ENCODE measurements at places on chromosomes 5 and 9. TPM values are rescaled to one million over a fixed set of nuclear protein-coding genes. Genes with fewer than 3 reads are reported as not detected.

Gene FBN2
- 1.6 TPM for total RNA-seq

Gene SPATA31A3
- total RNA-seq = not detected

Gene PCSK1
- total RNA-seq = 0.41 TPM

GRCh38 chr9:88044200-88044599 is 69.9 kb upstream of the CDK20 start:
- no peak for DNase-seq

DNA sequence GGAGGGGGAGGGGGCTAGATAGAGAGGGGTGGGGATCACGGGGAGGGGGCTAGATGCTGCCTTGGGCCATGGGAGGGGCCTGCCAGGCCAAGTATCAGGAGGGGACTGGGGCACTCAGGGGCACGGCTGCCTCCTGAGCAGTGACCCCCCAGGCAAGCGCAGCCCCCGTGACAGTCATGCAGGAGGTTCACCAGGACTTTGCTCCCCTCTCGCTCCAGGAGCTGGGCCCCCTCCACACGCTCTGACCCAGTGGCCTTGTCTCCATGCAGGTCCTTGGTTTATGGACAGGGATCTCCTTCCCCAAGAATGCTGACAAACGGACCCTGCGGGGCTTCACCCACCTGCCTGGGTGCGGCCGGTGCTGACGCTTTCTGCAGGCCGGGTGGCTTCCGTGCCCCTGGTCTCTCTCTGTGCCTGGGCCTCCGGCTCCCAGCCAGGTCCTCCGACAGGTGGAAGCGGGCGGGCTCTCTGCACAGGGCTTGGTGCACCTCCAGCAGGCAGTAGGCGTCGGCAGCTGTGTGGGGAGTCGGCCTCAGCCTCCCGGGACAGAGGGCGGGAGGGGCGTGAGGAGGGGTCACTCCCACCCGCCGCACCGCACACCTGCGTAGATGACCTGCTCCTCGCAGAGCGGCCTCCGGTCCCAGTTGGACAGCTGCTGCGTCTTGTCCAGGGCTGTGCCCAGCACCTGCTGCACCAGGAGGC is 46.8 kb upstream of the NRARP start:
- no peak for DNase-seq

GRCh38 chr9:106921341-106921899 is 58.5 kb downstream of the ZNF462 start:
- peak; percentile 46 for DNase-seq

- no peak for DNase-seq
Observed at GRCh38 chr9:19385786-19386501, 5.9 kb upstream of the RPS6 start.

- DNase-seq = no peak
Observed at GRCh38 chr5:139651043-139651834, 3.1 kb downstream of the CXXC5 start.

DNA sequence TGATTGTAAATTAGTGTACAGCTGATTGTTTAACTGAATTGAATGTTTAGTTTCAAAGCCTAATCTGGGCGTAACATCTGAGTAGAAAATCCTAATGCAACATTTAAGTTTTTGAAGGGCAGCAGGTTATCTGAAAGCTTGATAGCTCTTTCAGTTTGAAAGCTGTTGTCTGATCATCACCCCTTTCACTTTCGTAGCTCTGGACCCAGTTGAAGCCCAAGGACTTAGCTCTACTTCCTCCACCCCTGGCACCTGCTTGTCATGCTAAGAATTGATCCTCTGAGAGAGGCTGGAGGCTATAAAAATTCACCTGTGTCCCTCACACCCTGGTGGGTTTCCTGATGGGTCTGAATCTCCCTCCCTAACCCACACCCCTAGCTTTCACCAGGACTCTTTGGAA is 86.0 kb downstream of the ZFAND5 start:
- no peak for DNase-seq

Measured in left cardiac atrium (tissue), 4 donors.